Endothelial cell of umbilical vein (primary cell): ENCODE measurements at places on chromosomes 7 and 10. TPM values are rescaled to one million over a fixed set of nuclear protein-coding genes. Genes with fewer than 3 reads are reported as not detected.

GRCh38 chr10:69048103-69048502 is 39.8 kb upstream of the SRGN start:
- DNase-seq: no peak

DNA sequence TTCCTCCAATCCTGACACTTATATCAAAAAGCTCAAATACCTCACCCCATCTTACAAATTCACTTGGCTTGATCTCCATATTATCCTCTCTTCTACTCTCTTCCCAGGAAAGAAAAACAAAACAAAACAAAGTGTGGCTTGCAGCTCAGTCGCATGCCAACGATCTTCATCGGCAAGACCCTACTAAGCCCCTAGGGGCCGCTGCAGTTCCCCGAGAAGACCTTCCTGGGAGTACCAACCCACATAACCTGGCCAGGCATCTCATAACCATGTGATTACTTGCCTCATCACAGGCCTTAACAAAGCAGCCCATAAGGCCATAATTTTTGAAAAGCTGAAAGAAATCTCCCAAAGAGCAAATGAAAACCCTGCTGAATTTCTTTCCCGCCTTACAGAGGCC is 103.7 kb downstream of the ZNF92 start:
- no peak for DNase-seq

- DNase-seq: no peak
Observed at GRCh38 chr10:124026589-124026939, 66.8 kb downstream of the CHST15 start.

DNA sequence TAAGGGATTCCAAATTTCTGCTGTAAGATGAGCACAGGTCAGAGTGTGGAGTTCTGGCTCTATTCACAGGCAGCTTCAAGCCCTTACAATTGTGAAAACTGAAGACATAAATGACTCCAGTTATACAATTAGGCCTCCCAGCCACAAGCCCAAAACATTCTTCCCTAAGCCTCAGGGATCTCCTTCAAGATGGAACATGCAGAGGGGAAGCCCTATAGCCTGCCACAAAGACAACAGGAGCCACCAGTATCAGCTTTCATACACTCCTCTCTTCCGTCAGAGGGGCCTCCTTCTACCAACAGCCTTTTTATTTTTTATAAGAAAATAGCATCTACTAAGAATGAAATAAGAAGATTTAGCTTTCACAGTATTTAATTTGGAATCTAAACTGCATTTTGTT is 46.5 kb downstream of the DLD start:
- no peak for DNase-seq

DNA sequence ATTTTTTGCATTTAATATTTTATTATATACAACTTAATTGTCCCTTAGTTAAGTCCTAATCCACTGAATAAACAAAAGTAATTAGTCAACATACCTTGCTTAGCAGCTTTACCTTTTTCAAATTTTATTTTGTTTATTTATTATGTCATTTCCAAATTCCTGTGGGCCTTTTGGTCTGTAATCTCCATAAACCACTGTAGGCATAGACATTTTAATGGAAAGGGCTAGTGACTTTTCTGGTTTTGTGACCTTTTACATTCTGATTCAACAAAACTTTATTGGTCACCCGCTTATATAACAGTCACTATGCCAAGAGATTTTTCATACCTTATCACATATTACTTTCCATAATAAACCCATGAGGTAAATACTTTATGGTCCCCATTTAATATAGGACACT is 181.3 kb upstream of the PRPS1L1 start:
- no peak for DNase-seq

- no peak for DNase-seq
Observed at GRCh38 chr7:98997846-98998245, 119.5 kb downstream of the TRRAP start.

DNA sequence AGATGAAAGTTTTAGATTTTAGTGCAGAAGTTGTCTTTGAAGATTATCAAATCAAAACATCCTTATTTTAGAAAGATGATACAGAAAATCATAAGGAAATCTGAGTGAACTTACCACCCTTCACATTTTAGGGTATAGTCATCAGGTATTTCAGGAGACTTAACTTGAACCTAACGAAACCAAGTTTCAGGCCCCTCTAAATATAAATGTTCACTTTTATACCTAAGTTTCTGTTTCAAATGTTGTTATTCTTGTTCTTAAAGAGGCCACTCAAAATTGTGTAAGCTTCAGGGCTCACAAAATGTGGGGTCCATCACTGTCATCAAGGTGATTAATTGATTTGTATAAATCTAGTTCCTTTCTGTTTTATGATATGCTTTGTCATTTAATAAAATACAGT is 216.2 kb downstream of the KIAA1217 start:
- DNase-seq: no peak

DNA sequence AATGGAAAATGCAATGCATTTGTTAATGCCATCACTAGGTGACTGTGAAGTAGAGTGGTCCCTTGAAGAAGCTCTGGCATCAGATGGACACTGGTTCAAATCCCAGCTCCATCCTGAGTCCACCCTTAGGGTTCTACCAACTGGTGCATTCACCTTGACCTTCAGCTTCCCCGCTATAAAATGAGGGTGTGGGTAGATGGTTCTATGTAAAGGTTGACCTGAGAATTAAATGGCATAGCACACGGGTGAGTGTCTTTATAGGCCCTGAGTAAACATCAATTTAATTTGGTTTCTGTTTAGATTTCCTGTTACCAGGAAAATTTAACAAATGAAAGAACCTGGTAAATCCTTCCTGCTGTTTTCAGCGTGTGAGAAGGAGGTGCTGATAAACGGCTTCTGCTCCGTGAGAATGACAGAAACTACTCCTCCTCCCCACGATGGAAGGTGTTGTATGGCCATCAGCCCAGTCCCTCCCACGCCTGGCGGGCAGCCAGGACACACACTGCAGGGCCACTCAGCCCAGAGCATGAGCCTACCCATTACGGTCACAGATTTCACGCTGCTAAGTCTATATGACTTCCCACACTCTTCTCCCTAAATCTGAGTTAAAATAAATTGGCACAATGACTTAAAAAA is 210.1 kb downstream of the TNS3 start:
- DNase-seq: peak; percentile 32

DNA sequence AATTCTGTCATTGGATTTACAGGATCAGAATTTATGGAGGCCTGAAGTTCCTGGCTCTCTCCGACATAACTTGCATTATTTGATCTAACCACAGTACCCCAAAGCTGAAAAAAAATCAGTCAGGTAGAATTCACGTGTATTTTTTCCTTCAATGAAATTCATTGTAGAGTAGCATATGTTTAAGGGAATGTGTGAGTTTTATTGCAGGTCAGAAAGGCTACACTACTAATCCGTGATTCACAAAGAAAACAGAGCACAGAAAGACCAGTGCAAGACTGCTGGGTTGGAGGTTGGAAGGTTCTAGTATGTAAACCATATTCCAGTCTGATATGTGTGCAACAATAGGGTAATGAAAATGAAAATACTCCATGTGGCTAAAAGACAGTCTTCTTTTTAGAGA is 247.0 kb upstream of the FERD3L start:
- DNase-seq: peak; percentile 80

GRCh38 chr7:143257501-143257900 is 5.7 kb upstream of the GSTK1 start:
- no peak for DNase-seq

DNA sequence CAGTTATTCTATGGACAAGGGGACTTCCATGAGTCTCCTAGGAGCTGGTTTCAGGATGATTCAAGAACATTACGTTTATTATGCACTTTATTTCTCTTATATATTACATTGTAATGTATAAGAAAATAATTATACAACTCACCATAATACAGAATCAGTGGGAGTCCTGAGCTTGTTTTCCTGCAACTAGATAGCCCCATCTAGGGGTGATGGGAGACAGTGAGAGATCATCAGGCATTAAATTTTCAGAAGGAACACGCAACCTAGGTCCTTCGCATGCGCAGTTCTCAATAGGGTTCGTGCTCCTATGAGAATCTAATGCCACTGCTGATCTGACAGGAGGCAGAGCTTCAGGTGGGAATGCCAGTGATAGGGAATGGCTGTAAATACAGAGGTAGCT is 137.9 kb downstream of the ANKRD30A start:
- DNase-seq: no peak

DNA sequence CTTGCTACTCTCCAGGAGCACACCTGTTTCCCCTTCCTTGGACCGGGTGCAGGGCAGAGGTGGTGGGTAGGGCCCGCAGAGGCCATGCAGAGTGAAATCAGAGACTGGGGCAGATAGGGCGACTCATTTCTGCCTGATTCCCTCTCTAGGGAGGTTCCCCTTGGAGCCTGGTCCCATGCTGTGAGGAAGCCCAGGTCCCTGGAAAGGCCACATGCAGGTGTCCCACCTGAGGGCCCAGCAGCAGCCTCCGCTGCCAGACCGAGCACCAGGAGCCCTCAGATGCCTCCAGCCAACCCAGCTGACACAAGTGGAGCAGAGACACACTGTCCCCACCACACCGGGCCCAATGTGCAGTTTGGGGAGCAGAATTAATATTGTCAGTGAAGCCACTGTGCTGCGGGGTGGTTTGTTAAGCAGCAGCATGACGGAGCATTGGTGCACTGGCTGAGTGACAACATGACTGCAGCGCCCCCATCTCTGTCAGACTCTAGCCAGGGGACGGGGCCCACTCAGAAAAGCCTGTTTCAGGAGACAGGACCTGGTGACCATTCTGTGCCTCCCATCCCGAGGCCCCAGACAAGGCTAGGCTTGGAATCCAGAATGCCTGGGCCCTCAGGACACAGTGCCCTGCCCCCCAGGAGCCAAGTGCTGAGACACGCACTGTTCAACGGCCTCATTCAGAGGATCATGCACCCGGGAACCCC is 30.4 kb upstream of the RET start:
- DNase-seq: no peak

GRCh38 chr10:114172776-114173602 is 1.0 kb downstream of the CCDC186 start:
- DNase-seq: peak; percentile 21

DNA sequence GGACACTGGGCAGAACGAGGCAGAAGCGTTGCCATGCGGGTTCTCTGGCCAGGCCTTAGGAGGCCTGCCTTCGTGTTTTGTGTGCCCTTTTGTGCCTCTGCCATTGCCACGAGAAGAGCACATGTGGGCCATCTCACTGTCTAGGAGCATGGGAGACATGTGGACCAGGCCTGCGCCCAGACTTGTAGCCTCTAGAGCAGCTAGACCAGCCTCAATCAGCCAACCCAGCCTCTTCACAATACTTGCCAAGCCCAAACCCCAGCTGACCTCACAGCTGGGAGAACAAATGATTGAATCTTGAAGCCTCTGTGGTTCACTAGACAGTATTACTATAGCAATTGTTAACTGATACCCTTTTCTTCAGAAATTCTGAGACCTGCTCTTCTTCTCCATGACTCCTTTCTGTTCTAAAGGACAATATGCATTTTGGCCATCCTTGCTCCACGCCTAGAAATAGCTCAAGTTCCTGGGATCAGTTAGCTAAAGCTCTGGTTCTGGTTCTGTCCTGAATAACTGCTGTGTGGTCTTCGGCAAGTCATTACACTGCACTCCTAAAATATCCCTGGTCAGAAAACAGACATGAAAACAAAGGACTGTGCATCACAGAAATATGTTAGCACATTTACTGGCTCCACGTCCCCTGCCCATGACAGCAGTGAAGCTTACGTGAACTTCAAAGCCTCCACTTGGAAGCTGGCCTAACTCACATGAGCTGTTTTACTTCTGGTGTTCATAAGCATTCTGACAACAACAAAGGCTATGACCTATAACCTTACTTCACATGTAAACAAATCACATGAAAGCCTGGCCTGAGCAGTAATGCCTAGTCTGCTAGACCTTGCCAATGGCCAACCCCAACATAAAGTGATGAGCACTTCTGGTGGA is 72.3 kb upstream of the MKRN1 start:
- no peak for DNase-seq

DNA sequence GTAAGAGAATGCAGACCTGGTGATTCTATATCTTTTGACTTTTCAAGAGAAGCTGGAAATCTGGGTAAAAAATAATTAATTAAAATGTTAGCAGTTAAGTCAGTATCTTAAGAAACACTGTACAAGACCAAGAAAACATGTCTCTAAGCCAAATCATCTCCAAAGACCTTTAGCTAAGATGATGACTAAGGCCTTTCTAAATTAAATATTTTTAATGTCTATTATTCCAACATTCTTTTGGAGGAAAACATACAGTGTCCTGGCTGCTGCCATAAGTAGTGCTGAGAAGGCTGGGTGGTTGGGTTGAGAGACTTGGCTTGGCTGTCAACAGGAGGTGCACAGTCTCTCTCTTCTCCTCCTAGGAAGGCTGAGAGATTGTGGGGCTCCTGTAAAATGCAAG is 20.3 kb downstream of the STARD3NL start:
- DNase-seq: no peak

DNA sequence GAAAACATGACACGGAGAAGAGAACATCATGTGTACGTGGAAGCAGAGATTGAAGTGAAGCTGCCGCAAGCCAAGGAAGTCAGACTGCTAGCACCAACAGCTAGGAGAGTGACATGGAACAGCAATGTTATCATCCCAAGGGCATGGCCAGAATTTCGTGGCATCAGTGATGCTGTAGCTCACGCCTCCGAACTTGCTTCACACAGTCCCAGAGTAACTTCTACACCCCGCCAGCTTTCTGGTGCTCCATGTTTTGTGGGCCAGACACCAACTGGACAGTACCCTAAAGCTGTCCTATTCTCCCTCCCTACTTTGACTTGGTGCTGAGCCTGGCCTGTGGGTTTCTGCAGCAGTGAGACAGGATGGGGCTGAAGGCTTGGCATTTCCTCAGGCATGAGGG is 33.0 kb upstream of the EMX2 start:
- no peak for DNase-seq

- peak; percentile 74 for DNase-seq
Observed at GRCh38 chr7:113891828-113892227, 27.0 kb downstream of the PPP1R3A start.

DNA sequence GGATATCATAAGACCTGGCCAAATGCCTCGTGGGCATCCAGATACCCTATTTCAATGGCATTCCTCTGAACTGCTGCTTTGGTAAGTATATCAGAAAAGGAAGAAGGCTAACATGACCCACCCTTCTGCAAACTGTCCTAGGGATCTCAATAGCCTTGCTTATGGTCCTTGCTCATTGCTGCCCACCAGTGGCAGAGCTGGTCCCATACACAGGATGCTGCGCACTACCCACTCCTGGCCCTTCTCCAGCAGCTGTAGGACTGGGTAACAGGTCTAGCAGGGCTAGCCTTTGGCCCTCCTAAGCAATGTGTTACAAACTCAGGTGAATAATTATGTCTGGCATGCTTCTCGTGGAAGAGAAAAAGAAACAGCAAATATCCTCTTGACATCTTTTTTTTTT is 72.5 kb downstream of the C10orf90 start:
- DNase-seq: peak; percentile 10

The CUEDC2 gene
- 61.5 and 62.6 TPM in 2 replicates for total RNA-seq

The SEMA3E gene
- not detected in 2 replicates for total RNA-seq

The C10orf67 gene
- not detected in 2 replicates for total RNA-seq

The NME8 gene
- total RNA-seq: not detected in 2 replicates

The PPP1R9A gene
- total RNA-seq: 3.0 and 3.2 TPM in 2 replicates

The MMD2 gene
- not detected in 2 replicates for total RNA-seq

The STK31 gene
- total RNA-seq: 0.44 TPM in 1 of 2 replicates, not detected in the other

The CYP26C1 gene
- 2.0 and 3.0 TPM in 2 replicates for total RNA-seq

The SPDYE16 gene
- total RNA-seq: 0.22 TPM in 1 of 2 replicates, not detected in the other

The PON3 gene
- total RNA-seq: 2.0 and 3.4 TPM in 2 replicates

The PAX4 gene
- not detected in 2 replicates for total RNA-seq

The PKD1L1 gene
- total RNA-seq: 3.0 and 5.9 TPM in 2 replicates

The ERLIN1 gene
- 51.0 and 51.9 TPM in 2 replicates for total RNA-seq

The C10orf105 gene
- total RNA-seq: not detected in 2 replicates

The CHAT gene
- total RNA-seq: not detected in 2 replicates

The HKDC1 gene
- total RNA-seq: 0.18 TPM in 1 of 2 replicates, not detected in the other

The OR2A42 gene
- total RNA-seq: not detected in 2 replicates
